ENCODE measurements at places on chromosomes 11 and 22. TPM values are rescaled to one million over a fixed set of nuclear protein-coding genes. Genes with fewer than 3 reads are reported as not detected.

Gene MOV10L1
- total RNA-seq, result 0.27 TPM

Gene MOGAT2
- total RNA-seq, result under 0.01 TPM

Gene RAG2
- 0.27 TPM for total RNA-seq

Gene TMPRSS5
- total RNA-seq, result 0.27 TPM

Gene LRRC74B
- total RNA-seq, result under 0.01 TPM

Gene MCHR1
- not detected for total RNA-seq

Gene EMID1
- total RNA-seq, result 161 TPM

Gene C11orf65
- total RNA-seq, result under 0.01 TPM

Gene IRF7
- 62.5 TPM for total RNA-seq

Gene C11orf87
- total RNA-seq, result under 0.01 TPM

Gene KCNE3
- total RNA-seq, result 8.1 TPM

Gene P2RX6
- 0.54 TPM for total RNA-seq

Gene OMP
- total RNA-seq, result not detected

Gene SLC6A5
- under 0.01 TPM for total RNA-seq

DNA sequence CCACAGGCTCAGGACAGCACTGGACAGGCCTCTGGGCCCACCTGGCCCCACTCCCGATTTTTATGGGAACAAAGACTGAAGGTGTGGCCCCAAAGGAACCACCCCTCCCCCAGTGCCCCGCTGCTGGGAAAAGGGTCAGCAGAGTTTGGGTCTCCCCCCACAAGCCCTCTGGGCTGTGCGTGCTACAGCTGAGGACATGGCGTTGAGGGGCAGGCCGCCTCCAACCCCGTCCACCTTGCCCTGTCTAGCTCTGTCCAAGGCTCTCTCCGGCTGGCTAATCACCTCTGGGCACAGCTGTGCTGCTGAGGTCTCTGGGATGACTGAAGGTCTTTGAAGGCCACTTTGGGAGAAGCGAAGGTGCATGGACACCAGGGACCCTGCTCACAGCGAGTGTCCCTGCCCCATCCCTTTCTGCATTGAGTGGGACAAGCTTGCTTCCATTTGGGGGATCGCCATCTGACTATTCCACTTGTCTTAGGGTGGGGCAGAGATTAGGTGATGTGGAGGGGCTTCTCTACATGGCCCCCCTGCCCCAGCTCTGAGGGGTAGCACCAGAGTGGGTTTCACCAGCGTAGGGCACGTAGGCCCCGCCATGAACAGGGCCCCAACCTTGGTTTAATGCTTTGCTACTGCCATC lies 6.5 kb downstream of the ASCL2 start:
- DNase-seq, result no peak

GRCh38 chr11:61543606-61544306 lies 35.2 kb downstream of the LRRC10B start:
- DNase-seq, result no peak

DNA sequence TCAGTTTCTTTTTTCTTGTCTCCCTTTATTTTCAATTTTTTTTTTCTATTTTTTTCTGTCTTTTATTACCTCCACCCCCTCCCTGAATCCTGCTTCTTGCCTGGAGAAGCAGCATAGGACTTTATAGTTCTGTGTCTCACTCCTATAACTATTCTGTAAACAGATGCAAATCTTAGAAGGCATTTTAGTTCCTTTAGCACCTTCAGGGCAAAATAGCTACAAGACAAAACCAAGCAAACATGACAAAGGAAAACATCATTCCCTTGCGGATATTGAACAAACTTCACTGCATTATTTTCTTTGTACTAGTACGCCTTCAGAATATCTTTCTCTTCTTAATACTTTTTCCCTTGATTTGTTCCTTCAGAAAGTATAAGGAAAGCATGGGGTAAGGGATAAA lies 446.2 kb upstream of the CHORDC1 start:
- no peak for DNase-seq

- no peak for DNase-seq
These were observed 142.6 kb upstream of the BLID start for GRCh38 chr11:122258446-122259194.

- no peak for DNase-seq
These were observed 758 bp downstream of the LDLRAD3 start for GRCh38 chr11:35944503-35945136.

DNA sequence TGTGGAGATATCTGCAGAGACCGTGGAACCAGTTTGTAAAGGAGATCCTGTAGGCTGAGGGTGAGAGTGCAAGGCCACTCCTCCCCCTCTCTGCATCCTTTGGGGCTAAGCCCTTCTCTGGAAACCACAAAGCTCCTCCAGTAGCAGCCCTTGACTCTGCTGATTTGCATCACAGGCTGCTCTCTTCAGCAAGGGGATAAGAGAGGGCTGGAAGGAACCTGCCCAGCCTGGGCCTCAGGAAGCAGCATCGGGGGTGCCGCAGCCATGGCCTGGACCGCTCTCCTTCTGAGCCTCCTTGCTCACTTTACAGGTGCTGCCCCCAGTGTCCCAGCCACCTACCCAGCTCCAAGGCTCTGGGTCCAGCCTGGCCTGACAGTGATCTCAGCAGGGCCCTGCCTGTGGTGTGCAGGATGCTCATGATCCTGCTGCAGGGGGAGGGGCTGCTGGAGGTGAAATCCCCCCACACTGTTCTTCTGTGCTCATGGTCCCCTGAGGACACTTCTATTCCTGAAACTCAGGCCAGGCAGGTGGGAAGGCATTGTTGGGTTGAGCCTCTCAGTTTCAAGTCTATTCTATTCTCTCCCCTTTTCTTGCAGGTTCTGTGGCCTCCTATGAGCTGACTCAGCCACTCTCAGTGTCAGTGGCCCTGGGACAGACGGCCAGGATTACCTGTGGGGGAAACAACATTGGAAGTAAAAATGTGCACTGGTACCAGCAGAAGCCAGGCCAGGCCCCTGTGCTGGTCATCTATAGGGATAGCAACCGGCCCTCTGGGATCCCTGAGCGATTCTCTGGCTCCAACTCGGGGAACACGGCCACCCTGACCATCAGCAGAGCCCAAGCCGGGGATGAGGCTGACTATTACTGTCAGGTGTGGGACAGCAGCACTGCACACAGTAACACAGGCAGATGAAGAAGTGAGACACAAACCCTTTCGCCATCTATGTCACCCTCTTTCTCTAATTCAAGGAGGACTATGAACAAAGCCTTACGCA lies 68.5 kb upstream of the IGLL5 start:
- DNase-seq, result no peak

- DNase-seq, result no peak
These were observed 262.7 kb downstream of the ETS1 start for GRCh38 chr11:128324531-128325141.

- no peak for DNase-seq
These were observed 132.3 kb upstream of the PARVA start for GRCh38 chr11:12245091-12245490.

- no peak for DNase-seq
These were observed 42.7 kb downstream of the DNHD1 start for GRCh38 chr11:6539748-6540268.

- DNase-seq, result no peak
These were observed 273.7 kb downstream of the C11orf87 start for GRCh38 chr11:109695696-109696095.

GRCh38 chr22:42931421-42932196 lies 74.5 kb upstream of the ARFGAP3 start:
- peak; percentile 63 for DNase-seq

DNA sequence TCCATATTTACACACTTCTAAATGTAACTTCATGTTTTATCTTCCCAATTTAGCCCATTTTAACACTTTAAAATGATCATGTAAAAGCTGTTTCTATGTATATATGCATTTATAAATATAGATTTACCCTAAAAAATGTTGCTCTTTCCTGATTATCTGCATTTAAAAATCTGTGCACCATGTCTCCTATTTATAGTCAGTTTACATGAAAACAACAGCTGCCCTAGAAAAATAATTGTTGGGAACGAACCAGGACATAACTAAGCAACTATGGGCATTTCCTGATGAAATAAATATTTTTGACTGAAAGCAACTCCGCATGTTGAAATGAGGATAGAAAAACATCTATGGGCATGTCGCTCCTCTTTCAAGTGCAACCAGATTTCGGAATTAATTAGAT lies 1368.2 kb downstream of the FAM181B start:
- no peak for DNase-seq

DNA sequence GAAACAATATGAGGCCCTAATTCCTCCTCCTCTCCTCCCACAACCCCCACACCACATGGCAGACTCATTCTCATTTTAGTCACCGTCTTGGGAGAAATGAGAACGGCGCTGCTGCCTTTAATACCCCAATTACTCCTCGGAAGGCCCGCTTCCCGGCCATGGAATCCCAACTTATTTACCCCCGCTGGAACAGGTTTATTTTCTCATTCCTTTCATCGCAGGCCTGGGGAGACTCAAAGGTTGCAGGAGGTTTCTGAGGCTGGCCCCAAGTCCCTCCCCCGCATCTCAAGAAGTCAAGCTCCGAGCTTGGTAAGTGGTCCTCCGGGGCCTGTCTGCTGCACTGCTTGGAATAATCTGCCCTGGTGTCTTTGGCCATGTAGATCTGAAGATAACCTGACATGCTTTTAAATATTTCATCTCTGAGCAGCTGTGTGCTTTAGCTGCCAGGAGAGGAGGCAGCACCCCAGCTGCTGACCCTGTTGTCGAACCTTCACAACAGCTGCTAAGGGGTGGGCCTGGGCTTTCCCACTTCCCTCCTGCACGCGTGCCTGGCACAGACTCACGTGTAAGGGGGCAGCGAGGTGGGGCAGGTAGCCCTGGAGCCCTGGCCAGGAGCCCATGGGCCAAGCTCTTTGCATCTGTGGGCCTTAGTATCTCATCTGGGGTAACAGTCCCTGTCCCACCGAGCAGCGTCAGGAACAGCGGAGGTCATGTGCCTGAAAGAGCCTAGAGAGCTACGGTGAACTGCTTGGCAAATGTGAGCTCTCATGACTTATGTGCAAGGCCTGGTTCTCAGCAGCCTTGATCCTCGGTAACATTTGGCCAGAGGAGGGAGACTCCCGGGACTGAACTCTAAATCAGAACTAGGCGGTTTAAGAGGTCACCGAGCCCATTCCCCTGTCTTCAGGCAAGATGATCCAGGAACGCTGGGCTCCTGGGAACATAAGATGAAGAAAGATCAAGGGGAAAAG lies 164.6 kb downstream of the ST3GAL4 start:
- no peak for DNase-seq

DNA sequence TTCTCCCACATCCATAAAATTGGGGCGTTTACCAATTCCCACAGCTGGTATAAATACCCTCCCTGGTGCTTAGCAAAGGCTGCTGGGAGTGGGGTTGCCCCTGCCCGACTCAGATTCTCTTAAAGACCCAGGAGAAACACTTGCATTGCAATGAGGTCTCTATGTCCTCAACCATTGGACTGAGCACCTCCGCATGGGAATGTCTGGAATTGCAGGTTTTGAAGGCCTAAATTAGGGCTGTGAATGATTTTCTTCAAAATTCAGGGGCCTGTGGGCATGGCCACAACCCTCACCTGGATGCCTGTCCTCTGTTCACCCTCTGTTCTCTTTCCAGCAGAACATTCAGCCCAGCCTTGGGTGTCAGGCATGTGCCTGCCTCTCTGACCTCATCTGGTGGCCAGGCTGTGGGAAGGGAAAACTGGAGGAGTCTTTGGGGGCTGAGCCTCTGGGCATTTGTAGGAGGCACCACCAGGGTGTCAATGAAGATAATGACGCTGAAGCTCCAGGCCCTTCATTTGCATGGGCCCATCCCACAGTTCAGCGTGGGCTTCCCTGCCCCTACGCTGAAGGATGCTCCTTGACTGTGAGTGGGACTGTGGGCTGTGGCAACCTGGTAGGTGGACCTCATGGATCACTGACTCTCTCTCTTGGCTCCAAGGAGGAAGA lies 52.7 kb upstream of the MYEOV start:
- no peak for DNase-seq

GRCh38 chr11:19258641-19259230 lies 18.0 kb upstream of the E2F8 start:
- no peak for DNase-seq

GRCh38 chr11:65645710-65646109 lies 7.8 kb downstream of the SIPA1 start:
- DNase-seq, result no peak

DNA sequence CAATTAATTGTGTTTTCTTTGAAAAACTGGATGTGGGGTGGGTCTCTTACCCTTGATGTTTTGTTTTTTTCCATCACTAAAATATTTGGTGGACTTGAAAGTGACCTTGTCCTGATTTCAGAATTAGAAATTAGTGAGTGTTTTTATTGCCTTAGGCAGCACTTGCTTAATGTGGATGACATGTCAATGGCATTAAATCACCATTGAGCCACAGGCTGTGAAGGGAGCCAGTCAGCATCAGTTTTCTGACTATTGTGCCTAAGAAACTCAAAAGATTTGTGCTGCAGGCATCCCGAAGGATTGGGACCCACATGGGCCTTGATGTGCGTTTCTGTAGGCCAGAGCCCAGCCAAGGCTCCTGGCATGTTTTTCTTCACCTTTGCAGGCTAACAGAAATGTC lies 53.8 kb downstream of the SWAP70 start:
- no peak for DNase-seq

DNA sequence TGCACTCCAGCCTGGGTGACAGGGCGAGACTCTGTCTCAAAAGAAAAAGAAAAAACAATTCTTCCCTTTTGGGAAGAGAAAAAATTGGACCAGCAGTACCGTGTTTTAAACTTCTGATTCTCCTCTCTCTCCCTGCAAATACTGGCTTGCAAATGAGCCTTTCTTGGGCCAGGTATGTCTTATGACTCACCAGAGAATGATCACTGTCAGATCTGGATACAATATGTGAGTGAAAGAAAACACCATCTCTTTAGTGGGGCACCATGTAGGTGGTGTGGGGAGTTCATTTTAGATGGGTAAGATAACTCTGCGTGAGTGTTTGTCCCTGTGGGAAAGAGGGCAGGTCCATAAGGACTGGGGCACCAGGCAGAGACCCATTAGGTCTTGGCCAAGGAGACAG lies 2.4 kb upstream of the SCGB2A2 start:
- DNase-seq, result no peak

DNA sequence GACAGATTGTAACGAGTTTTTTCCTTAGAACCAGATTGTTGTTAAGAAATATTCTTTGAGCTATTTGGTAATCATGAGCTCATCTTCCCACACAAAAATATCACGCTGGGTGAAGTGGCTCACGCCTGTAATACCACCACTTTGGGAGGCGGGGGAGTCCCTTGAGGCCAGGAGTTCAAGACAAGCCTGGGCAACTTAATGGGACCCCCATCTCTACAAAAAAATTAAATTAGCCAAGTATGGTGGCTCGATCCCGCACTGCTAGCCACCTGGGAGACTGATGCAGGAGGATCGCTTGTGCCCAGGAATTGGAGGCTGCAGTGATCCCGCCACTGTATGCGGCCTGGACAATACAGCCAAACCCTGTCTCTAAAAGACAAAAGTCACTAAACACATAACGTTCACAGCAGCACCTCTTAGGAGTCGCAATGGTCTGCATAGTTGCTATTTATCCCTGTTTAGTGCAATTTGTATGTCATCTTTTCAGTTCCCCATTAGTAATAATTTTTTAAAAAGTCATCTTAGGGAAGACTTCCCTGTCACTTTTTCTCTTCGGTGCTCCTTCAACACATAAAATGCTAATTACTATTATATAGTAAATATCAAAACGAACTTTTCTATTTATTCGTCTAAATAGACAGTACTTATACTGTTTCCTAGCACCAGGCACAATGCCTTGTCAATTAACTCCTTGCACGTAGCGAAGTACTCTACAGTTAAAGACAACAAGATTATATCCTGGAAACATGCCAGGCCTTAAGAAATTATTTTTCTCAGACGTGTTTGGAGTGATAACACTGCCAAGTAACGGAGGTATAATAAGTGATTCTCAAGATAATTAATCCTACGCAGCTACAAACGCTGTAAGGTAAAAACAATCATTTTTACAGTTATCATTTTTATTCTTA lies 1.1 kb downstream of the ST13 start:
- DNase-seq, result peak; percentile 18
